ENCODE measurements at places on chromosomes 12 and 14.

GRCh38 chr12:81610955-81611889, 147.9 kb downstream of the PPFIA2 start:
- DNase-seq: no peak

DNA sequence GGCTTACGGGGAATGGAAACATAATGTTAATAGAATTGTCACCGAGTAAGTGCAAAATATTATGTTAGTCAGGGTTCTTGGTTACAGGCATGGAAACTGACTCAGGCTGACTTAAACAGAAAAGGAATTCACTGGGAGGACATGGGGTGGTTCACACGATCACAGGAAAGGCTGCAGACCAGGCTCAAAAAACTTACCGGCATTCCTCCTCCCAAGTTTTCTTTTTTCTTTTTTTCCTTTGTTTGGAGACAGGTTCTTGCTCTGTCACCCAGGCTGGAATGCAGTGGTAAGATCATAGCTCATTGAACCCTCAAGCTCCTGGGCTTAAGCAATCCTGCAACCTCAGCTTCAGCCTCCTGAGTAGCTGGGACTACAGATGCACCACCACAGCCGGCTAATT, 11.9 kb upstream of the UBE2N start:
- no peak for DNase-seq

GRCh38 chr12:26808766-26809476, 24.1 kb downstream of the ITPR2 start:
- no peak for DNase-seq

- DNase-seq: no peak
Measured at GRCh38 chr12:86663173-86663572, 407.0 kb upstream of the MGAT4C start.

DNA sequence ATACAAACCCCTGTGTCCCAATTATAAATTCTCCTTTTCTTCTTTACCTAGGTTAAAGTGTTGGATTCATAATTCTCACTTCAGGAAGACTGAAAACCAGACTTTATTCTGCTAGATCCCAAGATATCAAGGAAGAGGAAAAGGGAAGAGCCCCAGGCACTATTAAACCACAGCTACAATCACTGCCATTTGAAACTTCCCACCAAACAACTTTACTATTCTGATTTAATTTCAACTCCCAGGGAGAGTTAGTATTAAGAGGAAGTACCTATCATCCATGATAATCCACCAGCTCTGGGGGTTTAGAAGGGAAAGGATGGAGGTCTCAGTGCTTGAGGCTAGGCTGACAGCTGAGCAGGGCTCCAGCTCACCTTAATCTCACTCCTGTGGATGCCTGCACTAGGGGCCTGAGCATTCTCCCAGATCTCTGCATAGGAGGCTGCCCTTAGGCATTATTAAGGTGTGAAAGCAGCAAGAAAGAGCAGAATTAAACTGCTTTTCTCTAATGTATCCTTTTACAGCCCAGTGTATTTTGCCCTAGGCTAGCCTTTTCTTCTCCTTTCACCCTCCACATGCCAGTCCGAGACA, 52.9 kb downstream of the MYF5 start:
- DNase-seq: no peak

GRCh38 chr12:8081251-8081920, 688 bp upstream of the NECAP1 start:
- no peak for DNase-seq

- DNase-seq: peak; percentile 66
Measured at GRCh38 chr12:50734409-50735263, 29.3 kb upstream of the ATF1 start.

- no peak for DNase-seq
Measured at GRCh38 chr14:22438742-22439141, 150.3 kb downstream of the DAD1 start.

- DNase-seq: no peak
Measured at GRCh38 chr14:23324455-23324846, 3.2 kb downstream of the PABPN1 start.

DNA sequence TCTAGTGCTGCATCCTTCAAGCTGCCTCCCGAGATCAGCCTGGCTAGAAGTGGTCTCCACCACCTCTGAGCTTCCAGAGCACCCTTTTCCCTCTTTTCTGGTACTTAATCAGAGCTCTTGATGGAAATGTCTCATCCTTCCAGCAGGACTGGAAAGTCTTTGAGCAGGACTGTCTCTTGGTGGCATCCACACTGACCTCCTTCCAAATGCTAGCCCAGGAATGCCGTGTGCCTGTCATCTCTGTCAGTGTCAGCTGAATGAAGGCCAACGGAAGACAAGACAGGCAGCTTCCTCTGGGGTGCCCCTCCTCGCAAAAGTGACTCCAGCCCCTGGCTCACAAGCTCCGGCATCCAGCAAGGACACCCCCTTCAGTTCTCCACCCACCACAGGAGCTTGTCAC, 171.3 kb upstream of the FKBP4 start:
- DNase-seq: no peak

- DNase-seq: no peak
Measured at GRCh38 chr14:23168246-23168645, 15.2 kb downstream of the SLC7A8 start.

DNA sequence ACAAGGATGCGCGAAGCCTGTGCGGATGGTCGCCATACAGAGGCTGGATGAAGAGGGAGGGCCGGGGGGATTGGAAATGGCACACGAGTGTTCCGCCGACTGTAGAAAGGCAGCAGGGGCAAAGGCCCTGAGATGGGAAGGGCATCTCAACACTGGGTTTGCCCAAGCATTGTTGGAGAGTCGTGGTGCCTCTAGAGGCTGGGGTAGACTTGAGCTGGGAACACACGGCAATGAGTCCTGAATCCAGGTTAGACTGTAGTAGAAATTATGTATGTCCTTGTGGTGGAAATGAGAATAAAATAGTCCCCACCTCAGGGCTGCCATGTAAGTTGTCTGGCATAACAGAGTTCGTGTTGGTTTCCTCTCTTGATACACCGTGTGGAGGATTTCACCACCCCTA, 83.8 kb upstream of the CCND2 start:
- no peak for DNase-seq

DNA sequence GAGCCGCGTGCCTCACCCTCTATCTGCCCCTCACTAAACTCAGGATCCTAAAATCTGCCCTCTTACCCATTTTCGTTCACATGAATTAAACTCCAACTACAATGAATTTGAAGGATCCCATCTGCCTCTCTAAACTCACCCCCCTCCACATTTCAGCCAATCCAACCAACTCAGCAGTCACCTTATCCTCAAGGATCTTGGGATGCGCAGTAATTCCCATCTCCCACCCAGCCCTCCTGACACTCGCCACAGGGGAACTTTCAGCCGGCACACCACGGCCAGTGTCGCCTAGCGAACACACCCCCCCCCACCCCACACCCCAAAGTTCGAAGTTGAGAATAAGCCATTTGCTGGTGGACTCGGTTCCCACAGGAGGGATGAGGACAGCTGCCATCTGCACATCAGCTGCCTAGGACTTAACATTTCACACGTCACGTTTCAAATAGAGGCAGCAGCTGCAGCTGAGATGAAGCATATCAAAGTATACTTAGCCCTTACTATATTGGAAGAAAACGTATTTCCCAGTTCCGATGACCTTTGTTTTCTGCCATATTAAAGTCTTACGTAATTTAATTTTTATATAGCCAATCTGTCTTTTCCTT, 8.7 kb upstream of the SELPLG start:
- peak; percentile 86 for DNase-seq

DNA sequence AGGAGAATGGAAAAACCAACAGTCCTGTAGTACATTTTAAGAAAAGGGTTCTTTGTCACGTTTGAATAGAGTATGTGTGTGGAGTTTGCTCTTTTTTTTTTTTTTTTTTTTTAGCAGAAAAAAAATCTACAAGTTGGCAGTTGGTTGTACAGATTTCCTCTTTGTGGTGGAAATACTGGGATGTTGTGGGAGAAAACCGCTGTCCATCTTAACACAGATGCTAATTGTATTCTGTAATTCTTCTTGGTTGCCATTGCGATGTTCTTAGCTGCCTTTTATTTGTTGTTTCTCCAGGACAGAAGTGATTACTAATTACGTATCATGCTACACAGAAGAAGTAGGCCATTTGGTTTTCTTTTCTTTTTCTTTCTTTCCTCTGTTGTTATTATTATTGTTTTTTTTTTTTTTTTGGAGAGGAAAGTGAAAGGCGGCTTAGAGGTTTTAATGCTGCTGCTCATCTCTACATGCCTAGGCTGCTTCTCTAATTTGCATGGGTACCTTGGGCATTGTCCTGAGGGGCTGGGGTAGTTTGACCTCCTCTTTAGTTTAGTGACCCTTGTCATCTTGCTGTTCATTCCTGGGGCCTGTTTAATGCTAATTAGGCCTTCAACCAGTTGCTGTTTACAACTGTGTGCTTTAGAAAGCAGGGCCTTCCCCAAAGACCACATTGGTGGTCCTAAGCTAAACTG, 94.7 kb downstream of the TMTC2 start:
- peak; percentile 81 for DNase-seq

DNA sequence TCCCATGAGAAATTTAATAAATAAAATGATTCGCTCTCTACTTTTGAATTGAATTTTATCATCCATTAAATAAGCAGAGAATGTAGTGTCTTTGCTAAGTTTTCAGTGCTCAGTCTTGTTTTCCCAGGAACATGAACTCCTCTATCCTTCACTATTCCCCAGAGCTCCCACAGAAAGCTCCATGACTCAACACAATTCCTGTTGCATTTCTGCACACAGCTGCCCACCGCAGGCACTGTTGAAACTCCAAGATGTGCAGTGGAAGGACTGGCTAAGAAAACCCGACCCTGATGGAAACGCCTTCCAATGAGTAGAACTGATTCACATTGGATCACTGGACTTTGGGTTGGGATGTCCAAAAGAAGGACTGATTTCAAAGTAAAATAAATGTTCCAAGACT, 202.4 kb upstream of the AMIGO2 start:
- DNase-seq: no peak

- DNase-seq: no peak
Measured at GRCh38 chr12:62436164-62436503, 30.5 kb upstream of the MON2 start.

DNA sequence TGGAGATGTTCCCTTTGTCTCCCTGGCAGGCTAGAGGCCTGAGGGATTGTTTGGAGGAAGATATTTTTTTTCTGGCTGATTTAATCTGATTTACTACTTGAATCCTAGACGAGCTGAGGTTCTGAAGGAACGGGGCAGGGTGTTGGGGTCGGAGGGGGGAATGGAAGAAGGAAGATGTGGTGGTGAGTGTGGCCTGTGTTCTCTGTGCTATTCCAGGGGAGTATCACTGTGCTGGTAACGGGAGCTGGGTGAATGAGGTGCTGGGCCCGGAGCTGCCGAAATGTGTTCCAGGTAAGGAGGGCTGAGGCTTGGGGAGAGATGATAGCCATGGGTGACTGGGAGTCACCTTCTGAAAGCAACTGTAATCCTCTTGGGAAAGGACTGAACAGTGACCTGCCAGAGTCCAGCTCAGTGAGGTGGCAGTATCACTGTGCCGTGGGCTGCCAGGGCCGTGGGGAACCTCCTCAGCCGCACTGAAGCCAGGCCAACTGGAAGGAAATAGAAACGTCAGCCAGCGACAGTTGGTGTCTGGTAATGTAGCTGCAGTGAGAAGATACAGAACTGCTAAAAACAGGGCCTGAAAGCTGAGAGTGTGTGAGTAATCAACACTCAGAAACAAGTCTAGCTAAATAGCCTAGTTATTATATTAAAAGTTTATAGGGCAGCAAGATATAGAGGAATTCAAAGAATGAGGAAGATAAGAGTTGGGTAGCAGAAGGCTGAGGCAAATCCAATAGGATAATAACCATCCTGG, 7.9 kb downstream of the C1S start:
- peak; percentile 34 for DNase-seq

- DNase-seq: no peak
Measured at GRCh38 chr12:2745655-2746054, 49.1 kb upstream of the FKBP4 start.

DNA sequence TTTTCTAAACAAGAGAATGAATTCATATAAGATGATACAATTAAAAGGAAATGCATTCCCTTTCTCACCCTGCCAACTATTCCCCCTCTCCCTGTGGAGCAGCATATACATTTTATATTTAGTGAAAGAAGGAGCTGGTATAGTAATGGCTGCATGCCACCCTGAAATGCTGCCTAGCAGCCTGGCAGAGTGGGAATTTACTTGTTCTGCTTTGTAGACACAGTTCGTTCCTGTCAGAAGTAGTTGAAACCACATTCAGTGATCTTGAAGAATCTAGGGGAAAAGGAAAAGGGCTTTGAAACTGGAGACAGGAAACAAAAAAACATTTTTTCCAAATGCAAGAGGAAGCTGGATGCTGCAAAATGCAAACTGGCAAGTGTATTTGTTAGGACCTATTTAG, 176.0 kb upstream of the PLEKHA5 start:
- DNase-seq: no peak

- DNase-seq: no peak
Measured at GRCh38 chr14:65259000-65259399, 153.5 kb upstream of the FUT8 start.

GRCh38 chr12:104381341-104381730, 75.4 kb upstream of the CHST11 start:
- no peak for DNase-seq
